Activated CD8-positive, alpha-beta memory T cell treated with anti-CD3 and anti-CD28 coated beads for 24 hours (primary cell): ENCODE measurements at places on chromosomes 2 and 18.

DNA sequence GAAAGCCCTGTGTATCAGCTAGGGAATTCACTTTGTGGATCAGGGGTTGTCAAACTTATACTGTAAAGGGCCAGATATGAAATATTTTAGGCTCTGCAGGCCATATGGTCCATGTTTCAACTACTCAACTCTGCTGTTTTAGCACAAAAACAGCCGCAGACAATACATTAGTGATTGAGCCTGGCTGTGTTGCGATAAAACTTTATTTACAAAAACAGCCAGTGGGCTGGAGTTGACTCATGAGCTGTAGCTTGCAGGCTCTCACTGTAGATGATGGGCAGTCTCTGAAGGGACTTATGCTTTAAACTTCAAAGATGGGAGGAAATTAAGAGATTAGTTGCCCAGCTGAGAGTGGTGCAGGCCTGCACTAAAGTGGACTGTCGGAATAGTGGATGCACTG, 33.1 kb downstream of the WDR7 start:
- no peak for DNase-seq

GRCh38 chr2:63257473-63257872, 206.8 kb downstream of the OTX1 start:
- no peak for DNase-seq

DNA sequence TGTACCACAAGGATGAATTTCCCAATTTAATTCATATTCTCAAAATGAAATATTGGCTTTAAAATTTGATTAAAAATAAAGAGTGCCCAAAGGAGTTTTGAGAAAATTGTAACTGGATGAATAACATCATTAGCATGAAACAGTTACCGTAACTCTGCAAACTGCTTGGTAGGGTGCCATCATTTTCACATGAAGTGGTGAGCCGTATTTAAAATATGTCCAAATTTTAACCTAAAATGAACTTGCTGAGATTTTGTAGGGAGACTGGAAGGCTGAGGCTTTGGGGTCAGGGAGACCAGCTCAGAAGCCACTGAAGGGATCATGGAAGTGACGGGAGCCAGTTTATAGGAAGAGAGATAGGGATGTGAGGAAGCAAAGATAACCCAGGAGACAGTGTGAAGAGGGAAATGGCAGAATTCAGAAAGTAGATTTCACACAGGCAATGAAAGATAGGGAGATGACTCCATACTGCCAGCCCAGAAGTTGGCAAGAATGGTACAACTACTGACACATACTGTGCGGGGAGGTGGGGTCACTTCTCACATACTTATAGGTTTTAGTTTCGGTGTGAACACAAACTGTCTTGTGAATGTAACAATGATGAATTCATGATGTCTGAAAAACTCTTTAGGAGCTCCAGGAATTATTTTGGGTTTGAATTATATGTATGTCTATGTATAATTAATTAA, 53.8 kb downstream of the EFEMP1 start:
- no peak for DNase-seq

DNA sequence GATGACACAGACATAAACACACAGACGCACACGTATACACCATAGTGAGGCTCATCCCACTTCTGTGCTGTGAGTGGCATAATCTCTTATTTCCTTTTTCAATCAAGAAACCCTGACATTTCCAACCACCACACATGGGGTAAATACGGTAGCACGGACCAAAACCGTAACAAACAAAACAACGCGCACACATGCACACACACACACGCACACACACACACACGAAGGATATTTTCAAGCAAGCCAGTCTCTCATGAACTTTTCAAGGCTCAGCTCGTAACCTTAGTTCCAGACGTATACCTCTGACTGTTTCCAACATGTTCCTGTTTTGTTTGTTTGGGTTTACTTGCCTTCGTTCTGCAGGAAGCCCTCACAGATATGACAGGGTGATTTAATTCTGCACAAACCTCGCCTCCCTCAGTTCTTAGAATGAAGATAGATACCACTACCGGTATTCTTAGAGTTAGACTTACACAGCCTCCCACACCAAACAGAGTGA, 119.8 kb downstream of the BCL2 start:
- peak; percentile 75 for DNase-seq

DNA sequence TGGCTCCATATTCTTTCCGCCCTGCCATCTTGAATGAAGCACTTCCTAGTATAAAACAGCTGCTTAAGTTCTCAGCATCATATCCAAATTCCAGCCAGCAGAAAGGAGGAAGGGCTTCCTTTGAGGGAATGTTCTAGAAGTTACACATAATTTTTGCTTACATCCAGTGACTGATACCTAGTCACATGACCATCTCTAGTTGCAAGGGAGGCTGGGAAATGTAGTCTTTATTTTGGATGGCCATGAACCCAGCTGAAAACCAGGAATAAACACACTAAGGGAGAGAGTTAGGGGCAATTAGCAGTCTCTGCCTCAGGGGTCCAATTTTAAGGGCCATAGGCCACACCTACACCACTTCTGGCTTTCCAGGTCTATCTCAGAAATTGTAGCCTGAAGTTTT, 57.8 kb upstream of the LMAN1 start:
- DNase-seq = no peak

DNA sequence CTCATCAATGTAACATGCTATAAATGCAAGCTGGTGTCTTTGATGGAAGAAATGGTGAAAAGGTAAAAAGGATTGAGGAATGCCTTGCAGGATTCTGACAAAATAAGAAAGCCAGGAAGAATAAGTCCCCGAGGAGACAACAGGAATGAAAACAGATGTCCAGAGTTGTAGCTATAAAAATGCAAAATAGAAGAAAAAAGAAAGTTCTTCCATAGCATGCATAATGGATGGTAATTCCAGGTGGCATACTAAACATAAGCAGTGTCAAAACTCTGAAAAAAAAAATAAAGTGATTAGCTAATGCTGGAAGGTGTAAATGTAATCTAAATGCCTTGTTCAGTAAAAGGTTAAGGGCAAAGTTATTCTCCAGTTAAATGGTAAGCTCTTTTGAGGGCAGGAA, 225.9 kb upstream of the CHST9 start:
- no peak for DNase-seq

DNA sequence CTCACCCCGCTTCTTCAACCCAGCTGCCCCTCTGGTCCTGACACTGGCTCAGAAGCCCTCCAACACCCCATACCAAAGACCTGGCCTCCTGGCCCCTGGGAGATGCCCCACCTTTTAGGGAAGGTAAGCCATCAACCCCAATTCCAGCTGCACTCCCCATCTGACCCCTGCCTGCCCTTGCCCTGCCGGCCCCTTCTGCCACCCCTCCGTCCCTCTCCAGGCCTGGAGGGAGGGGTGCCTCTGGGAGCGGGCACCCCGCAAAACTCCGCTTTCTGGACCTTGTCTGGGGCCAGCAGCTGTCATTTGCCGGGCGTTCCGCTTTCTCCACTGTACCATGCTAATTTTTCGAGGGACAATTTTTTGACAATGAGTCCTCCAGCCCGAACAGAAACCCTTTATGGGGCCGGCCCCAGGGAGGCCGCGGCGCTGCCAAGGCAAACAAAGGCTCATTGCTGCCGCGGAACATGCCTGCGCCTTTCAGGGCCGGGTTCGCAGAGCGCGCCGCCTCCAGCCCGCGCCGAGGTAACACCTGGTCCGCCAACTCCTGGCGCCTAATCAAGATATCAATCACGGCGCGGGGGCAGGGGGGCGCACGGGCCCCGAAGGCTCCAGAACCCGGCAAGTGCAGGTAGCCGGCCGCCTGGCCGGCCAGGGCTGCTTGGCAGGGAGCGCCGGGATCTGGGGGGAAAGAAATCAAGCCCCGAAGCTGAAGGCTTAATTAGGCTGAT, 96.0 kb downstream of the INHBB start:
- no peak for DNase-seq

- no peak for DNase-seq
Observed at GRCh38 chr2:100077456-100077855, 64.9 kb downstream of the AFF3 start.

DNA sequence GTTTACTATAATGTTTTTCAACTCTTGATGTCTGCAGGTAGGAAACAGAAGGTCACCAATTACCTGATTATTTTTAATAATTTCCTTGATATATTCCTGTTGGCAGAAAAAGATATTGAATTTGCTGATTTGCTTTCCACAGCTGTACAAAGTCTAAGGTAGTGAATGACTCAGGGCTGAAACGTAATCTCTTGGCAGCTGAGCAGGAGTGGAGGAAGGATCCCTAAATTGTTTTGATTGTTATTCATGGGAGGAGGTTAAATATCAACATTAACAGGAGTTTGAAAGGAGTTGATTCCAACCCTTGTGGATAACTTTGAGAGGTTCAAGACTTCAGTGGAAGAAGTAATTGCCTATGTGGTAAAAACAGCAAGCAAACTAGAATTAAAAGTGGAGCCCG, 345.2 kb upstream of the SLC8A1 start:
- no peak for DNase-seq

- no peak for DNase-seq
Observed at GRCh38 chr2:127694986-127695385, 6.3 kb upstream of the SFT2D3 start.

DNA sequence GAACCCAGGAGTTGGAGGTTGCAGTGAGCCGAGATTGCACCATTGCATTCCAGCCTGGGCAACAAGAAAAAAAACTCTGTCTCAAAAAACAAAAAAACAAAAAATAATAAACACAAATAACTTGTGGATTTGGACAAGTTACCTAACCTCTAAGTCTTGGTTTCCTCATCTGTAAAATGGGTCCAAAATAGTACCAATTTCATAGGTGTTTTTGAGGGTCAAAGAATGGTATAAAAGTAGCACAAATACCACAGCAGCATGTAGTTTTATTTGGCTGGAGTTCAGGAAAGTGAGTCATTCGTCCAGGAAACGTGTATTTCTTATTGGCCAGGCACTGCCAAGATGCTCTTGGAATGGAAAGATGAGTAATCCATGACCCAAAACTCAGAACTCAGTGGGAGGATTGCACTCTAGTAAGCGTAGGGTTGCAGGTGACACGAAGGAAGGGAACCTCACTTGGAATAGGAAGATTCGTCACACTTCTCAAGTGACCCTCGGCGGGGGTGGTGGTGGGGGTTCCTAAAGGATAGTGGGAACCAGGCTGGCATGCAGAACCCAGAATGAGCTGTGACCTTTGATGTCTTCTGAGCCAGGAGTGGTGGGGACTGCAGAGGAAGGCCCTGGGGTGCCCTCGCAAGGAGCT, 24.4 kb downstream of the GRHL1 start:
- DNase-seq = peak; percentile 64

- no peak for DNase-seq
Observed at GRCh38 chr2:217953531-217953932, 49.3 kb downstream of the TNS1 start.

- DNase-seq = no peak
Observed at GRCh38 chr2:113098041-113098440, 29.4 kb upstream of the IL1RN start.

DNA sequence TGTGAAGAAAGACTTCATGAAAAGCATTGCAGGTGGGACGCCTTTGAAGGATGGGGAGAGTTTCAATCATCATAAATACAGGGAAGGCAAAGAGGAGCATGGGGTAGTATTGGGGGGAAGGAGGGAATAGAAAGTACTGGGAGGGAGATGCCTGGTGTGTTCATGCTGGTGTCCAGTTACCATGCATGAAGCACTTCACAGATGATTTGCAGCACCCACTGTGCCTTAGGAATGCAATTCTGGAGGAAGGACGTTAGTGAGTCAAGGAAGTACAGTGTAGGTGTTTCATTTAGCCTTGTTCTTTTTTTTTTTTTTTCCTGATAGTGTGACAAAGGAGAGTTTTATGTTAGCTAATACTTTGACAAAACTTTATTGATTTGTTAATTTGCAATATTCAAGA, 36.8 kb downstream of the ADAM23 start:
- no peak for DNase-seq

DNA sequence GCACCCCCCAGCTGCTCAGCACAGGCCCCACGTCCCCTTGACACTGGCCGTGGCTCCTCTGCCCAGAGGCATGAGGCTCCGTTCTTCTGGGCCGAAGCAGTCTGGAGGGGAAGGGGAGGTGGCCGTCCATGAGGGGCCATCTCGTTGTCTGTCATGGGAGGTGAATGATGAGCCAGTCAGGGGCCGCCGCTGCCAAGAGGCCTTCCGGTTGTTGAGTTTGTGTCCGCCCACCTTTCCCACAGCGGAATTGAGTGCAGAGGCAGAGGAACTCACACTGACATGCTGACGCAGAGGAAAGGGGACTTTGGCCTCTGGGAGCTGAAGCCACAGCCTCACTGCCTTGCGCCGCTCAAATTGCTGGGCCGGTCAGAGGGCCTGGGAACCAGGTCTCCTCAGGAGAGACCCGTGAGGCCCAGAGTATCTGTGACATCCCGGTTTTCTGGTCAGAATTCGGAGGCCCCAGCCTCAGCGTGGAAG, 268.4 kb downstream of the ATAD2B start:
- DNase-seq = peak; percentile 69

GRCh38 chr2:233756429-233757081, 3.5 kb upstream of the UGT1A1 start:
- DNase-seq = no peak

DNA sequence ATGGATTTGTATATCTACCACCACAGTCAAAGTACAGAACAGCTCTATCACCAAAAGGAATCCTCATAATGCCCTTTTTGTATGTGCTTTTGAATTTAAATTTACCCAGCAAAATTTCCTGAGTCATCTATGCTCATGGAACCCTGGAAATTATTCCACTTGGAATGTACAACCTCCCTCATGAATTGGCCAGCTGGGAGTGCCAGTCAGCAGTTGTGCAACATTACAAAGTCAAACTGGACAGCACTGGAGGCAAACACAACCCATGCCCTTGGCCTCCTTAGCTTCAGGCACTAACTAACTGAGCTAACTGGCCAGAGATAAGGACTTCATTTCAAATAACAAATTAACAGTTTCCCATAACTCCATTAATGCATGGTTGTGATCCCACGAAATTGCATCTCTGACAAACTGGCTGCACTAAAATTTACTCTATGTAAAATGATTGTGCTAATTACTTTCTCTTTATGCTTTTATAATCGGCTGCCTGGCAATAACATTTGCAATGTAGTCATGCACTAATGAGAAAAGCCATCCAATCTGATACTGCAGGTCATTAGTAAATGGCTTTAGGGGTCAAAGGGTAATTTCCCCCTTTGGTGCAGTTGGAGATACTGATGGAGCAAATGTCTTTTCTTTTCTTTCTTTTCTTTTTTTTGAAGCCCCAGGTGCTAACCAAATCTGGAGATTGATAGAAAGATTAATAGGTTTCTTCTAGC, 270.5 kb downstream of the ACTR3 start:
- DNase-seq = no peak

DNA sequence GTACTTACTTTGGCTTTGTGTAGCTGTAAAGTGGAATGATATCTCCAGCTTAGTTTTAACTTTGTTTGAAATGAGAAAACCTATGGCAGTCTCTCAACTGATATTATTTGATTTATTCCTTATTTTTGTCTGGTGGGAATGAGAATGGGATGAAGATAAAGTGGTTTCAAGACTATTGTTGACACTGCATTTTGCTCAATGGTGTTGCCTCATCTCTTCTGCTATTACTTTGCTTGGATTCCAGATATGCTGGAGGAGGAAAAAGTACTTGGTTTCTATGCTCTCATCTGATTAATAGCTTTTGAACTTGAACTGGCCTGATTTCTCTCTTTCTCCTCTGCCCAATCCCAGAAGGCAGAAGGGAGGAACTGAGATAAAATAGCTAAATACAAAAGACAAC, 198.2 kb downstream of the CTNNA2 start:
- DNase-seq = no peak

DNA sequence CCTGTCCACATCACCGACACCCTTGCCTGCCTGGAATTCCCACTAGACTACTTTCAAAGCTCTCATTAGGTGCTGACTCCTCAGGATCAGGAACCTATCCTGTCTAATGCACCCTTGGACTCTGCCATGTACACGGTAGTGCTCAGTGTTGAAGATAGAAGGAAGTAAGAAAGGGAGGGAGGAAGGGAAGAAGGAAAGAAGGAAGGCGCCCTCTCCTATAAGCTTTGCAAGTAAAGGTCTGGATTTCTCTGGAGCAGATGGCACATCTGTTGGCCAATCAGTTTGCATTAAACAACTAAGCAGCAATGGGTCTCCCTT, 45.3 kb downstream of the SCTR start:
- peak; percentile 30 for DNase-seq
